ENCODE measurements at places on chromosomes 2 and 18.

DNA sequence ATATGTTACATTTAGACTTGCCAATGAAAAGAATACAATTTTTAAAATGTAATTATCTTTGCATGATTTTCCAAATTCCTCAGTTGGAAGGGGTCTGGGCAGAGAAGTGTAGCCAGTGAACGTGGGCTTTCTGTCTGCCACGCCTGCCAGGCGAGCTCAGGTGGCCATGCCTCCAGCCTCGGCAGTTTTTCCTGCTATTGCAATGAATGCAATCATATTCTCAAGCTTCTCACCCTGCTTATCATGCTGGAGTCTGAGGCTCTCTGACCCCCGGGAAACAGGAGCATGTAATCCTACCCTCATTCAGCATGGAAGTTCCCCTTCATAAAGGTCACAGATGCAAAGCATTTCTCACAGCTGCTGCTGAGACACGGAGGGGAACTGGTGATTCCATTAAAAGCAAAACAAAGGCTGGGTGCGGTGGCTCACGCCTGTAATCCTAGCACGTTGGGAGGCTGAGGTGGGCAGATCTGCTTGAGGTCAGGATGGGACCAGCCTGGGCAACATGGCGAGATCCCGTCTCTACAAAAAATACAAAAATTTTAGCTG is 154.8 kb downstream of the MBP start:
- peak; percentile 32 for DNase-seq

DNA sequence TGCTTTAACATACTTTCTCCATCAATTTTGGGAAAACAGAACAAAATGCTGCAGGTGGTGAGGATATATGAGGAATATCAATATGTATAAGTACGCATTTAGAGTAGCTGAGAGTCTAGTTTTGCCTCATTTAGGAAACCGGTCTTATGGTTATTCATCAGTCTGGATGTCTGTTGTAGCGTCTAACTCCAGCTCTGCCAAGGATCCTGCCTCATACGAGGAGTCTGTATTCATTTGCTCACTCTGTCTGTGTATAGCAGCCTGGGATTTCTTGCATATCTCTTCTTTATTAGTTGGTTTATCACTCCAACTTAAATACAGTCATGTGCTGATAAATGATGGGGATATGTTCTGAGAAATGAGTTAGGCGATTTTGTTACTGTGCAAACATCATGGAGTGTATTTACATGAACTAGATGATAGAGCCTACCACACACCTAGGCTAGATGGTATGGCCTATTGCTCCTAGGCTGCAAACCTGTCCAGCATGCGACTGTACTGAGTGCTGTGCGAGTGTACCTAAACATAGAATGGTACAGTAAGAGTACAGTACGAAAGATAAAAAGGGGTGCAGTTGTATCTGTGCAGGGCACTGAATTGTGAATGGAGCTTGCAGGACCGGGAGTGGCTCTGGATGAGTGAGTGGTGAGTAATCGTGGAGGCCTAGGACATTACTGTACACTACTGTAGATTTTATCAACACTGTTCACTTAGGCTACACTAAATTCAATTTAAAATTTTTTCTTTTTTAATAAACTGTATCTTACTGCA is 148.1 kb downstream of the ZNF407 start:
- DNase-seq = no peak

DNA sequence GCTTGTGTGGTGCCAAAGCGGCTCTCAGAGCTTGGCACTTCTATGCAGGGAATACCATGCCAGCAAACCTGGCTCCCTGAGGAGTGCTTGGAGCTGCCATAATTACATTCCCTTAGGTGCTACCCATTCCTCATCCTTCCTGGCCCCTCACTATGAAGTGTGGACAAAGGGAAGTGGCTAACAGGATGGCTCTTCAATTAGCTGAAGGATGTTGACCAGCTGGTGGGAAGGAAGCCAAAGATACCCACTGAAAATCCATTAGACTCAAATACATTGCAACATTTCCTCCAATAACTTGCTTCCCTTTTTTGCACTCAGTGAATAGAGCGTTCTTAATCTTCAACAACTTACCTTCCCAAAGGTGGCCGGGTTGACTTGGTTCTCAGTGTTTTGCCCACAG is 8.5 kb downstream of the RFX8 start:
- DNase-seq = no peak

DNA sequence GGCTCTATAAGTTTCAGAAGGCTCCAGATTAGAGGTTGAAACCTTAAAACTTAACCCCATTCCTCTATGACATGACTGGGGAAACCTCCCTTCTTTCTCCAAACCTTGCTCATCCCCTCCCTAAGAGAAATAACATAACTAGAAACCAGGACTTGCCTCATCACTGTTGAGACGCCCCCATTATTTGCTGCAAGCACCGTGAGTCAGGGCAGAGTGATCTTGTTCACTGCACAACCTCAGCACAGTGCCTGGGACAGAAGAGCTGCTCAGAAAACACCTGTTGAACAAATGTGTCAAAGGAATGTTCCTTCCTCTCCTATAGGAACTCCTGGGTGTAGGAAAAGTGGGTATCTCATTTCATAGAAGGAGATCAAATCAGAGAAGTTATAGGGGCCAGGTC is 132.7 kb upstream of the CTAGE1 start:
- no peak for DNase-seq

- no peak for DNase-seq
Measured at GRCh38 chr18:76530846-76531245, 35.8 kb upstream of the ZNF516 start.

All from H1 (cell line).